ENCODE measurements at places on chromosomes 7 and 10.

GRCh38 chr10:58588673-58589265 is 76.1 kb downstream of the BICC1 start:
- no peak for DNase-seq

DNA sequence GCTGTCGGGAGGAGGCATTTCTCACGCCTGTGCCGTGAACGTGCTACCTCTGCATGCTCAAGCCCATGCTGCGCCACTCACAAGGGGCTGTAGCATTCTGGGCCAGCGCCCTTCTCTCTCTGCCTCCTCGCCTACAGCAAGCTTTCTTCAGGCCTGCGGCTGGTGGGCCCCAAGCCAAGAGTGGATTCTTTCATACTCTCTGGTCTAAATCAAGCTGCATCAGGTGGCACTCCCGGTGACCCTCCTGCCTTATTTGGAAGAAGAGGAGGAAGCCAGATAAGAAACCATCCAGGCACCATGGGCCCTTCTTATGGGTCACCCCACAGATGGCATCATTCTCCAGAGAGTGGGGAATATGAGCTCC is 86.7 kb upstream of the DUSP5 start:
- no peak for DNase-seq

GRCh38 chr7:55534262-55534915 is 37.9 kb downstream of the VOPP1 start:
- peak; percentile 88 for DNase-seq

DNA sequence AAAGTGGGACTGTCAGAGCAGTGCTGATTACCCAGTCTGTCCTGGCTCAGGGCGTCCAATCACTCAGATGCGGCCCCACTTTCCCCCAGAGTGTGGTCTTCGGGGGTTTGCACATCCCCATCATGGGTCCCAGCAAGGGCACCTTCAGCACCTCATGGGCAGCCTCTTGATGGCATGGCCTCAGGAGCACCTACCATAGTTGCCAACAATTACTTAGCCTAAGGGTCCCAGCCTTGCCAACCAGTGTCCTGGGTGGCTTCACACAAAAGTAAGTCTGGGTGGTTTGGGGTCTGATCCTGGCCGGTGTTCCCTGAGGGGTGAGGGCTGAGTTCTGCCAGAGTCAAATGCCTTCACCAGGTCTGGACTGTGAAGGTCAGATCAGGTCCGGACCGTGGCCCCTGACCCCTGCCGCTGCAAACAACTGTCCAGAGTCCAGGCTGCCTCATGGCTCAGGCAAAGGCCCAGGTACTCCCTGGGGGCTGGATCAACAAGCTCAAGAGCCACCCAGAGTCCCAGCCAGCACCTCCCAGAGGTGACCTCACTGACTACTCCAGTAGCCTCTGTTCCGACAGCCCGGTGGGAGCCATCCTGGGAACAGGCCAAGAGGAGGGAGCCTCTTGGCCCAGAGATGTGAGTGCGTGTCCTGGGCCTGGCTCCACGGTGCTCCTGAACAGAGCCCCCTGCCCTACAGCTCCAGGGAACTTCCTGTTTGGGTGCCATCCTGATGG is 6.2 kb upstream of the MARVELD1 start:
- DNase-seq = no peak

DNA sequence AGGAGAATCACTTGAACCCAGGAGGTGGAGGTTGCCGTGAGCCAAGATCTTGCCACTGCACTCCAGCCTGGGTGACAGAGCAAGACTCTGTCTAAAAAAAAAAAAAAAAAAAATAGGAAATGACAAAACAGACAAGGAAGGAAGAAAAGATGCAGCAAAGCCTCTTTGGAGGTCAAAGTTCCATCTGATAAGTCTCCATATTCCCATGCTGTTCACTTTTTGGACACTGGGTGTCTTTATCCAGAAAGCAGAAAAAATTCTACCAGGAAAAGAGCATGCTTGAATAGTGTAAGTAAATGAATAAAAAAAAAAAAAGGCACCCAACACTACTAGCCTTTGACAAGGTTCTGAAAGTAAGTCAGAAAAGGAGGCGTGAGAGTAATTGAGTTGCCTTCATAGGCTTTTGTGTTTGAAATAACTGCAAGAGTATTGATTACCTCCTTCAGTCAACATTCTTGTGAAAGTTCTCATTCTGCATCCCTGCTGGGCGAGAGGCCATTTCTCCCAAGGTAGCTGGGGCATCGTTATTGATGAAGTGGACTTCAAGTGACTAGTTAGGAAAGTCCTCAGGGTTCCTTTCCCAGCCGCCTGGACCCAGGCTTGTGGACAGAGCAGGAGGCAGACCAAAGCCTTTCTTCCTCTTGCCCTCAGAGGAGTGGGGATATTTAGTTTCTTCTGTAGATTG is 133.3 kb upstream of the KIF5B start:
- no peak for DNase-seq

- no peak for DNase-seq
These were observed at the start of gene RAMP3 for GRCh38 chr7:45157653-45158401. Gene RAMP3 (plus strand): TSS chr7:45157791. CDS start chr7:45157829, 38 bp downstream.

GRCh38 chr7:120920591-120921274 is 29.8 kb upstream of the ING3 start:
- DNase-seq = no peak

DNA sequence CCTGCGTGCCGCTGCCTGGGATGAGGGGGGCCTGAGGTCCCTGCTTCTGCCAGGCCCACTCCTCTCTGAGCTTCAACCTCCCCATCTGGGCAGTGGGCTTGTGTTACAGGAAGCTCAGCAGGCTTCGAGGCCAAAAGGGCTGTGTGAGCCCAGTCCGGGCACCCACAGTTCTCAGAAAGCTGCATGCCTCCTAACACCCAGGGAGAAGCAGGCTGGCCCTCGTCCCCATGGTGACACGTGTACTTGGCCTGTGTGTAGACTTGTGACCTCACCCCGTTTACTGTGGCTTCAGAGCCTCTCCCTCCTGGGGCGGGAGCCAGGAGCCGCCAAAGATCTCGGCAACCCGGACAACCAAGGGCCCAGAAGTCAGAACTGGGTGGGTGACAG is 2.2 kb upstream of the GRIFIN start:
- no peak for DNase-seq

- DNase-seq = no peak
These were observed 9.9 kb downstream of the ZNF365 start for GRCh38 chr10:62384057-62384446.

DNA sequence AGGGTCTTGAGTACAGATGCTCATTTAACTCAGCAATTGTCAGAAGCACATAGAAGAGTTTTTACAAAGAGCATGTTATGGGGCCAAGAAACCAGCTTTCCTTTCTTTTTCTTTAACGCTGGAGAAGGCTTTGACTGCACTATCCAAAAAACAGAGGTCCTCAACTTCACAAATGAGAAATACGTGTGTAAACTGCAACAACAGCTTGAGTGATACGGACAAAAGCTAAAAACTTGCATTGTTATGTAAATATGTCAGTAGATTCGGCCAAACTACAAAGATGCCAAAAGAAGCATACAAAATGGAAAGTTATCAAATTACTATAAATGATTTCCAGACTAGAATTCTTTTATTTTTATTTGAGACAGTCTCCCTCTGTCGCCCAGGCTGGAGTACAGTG is 62.4 kb upstream of the C10orf90 start:
- no peak for DNase-seq

DNA sequence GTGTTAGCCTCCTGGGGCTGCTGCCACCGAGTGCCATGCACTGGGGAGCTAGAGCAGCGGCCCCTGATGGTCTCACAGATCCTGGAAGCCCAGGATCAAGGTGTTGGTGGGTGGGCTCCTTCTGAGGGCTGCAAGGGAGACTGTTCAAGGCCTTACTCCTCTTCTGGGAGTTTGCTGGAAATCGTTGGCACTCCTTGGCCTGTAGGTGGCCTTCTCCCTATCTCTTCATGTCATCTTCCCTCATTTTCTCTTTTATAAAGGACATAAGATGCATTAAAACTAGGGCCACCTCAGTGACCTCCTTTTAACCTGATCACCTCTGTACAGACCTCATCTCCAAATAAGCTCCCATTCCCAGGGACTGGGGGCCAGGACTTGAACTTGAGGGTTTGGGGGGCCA is 27.0 kb upstream of the ZNF862 start:
- no peak for DNase-seq

GRCh38 chr7:66206119-66206933 is 1.2 kb downstream of the TPST1 start:
- DNase-seq = no peak

- no peak for DNase-seq
These were observed 32.5 kb upstream of the EPC1 start for GRCh38 chr10:32379318-32379949.

- no peak for DNase-seq
These were observed 23.8 kb downstream of the DNAJB6 start for GRCh38 chr7:157360483-157361025.

- DNase-seq = no peak
These were observed 131.1 kb upstream of the RSU1 start for GRCh38 chr10:16948361-16948760.

- DNase-seq = no peak
These were observed 1.7 kb downstream of the CREB3L2 start for GRCh38 chr7:138000081-138000701.

GRCh38 chr10:36163827-36164226 is 521.7 kb upstream of the FZD8 start:
- no peak for DNase-seq

- DNase-seq = no peak
These were observed 314.0 kb downstream of the CDK14 start for GRCh38 chr7:90910136-90910535.

All from GM13977 (cell line).